T-helper 17 cell (primary cell): ENCODE measurements at places on chromosomes 2 and 18.
A peak's percentile ranks its signal among the peaks of the same experiment; 100 is the strongest.

- no peak for DNase-seq
These were observed 110.6 kb upstream of the SIX2 start for GRCh38 chr2:45119855-45120254.

- DNase-seq: no peak
These were observed 62.1 kb upstream of the HDAC4 start for GRCh38 chr2:239462671-239463506.

GRCh38 chr18:12628706-12629702 is 28.9 kb downstream of the SPIRE1 start:
- DNase-seq: no peak

GRCh38 chr2:96523659-96524481 is 12.7 kb upstream of the ARID5A start:
- DNase-seq: no peak

- no peak for DNase-seq
These were observed 57.5 kb downstream of the MCFD2 start for GRCh38 chr2:46857871-46858701.

GRCh38 chr2:69642709-69643601 is 584 bp downstream of the AAK1 start:
- peak; percentile 16 for DNase-seq
